ENCODE measurements at places on chromosomes 1 and 21. TPM values are rescaled to one million over a fixed set of nuclear protein-coding genes. Genes with fewer than 3 reads are reported as not detected.

DNA sequence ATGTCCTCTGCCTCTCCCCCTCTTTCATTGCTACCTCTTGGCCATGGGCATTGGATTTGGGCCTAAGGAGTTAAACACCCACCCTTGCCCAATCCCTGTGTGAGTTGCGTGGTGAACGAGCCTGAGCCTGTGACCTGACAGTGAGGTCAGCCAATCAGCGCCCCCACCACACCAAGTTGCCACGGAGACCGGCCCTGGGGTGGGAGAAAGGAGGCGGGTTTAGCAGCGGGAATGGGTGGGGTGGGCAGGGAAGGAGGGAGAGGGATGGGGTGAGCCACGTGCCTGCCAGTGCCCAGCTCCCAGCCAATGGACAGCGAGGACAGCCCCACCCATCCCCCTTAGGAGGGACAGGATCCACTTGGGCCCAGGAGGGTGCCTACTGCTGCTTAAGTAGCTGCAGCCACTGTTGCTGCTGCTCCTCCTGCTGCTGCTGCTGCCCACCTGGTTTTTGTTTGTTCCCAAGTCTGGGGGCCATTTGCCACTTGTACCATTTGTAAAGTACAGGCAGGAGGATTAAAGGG is 9.5 kb downstream of the ZBTB7B start:
- DNase-seq: no peak

- DNase-seq: peak; percentile 91
Measured at GRCh38 chr21:26842974-26843932, 2.0 kb downstream of the ADAMTS1 start.

GRCh38 chr1:10941891-10942541 is 70.4 kb upstream of the TARDBP start:
- no peak for DNase-seq

DNA sequence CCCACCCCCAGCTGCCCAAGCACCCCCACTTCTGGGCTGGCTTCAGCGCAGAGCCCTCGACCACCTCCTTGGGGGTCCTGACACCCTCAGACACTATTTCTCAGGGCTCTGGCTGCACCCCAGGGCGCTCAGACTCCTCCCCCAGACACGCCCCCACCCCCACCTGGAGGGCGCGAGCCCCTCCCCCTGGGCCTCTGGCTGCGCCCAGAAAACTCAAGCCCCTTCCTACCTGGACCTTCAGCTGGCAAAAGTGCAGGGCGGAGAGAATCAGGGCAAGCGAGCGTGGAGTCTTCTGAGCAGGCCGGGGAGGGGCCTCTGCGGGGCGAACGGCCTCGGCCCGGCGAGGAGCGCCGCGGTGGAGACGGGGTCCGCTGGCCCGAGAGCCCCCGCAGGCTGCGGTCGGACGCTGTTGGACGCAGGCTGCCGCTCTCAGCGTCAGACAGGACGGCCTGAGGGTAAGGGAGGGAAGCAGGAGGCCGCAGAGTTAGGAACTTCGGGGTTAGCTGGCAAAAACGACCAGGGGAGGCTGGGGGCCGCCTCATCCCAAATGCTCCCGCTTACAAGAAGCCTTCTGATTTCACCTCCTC is 17.4 kb upstream of the NBPF1 start:
- no peak for DNase-seq

DNA sequence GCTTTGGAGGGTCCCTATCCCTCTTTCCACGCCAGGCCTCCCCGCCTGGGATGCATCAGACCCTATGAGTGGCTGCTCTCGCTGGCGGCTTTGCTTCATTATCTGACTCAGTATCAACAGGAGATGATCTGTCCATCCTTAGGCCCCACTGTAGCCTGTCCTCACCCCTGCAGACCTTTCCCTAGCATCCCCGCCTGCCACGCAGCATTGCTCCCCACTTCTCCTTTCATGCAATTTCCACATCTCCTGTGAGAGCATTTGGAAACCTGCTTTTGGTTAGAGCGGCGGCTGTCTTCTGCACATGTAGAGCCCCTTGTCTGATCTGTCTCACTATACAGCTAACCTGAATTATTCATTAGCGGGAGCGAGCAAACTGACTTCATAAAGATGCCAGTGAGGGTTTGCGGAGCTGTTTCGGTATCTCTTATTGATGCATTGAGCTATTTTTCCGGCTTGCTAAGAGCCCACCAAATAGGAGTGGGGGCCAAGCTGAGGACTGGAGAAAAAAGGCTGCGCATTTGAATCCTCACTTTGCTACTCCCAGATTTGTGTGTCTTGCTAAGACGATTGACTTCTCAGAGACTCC is 40.0 kb upstream of the ATP2B4 start:
- no peak for DNase-seq

- DNase-seq: no peak
Measured at GRCh38 chr1:82266351-82266750, 465.6 kb downstream of the ADGRL2 start.

DNA sequence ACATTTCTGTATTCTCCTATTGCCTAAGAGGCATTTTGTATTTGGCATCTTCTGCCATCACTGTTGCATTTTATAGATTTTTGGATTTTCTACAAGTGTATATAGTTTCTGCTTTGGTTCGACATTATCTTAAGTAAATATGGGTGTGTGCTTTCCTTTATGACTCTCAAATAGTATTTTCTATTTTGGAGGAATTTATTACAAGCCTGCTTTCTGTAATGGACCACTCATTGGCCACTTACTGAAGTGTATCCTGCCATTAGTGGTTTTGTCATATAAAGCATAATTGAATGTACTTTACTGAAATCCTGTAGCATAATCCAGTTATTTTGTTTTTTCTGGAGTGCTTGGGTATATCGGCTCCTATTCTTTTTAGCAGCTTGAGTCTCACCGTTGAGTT is 184.3 kb downstream of the PATJ start:
- DNase-seq: no peak

DNA sequence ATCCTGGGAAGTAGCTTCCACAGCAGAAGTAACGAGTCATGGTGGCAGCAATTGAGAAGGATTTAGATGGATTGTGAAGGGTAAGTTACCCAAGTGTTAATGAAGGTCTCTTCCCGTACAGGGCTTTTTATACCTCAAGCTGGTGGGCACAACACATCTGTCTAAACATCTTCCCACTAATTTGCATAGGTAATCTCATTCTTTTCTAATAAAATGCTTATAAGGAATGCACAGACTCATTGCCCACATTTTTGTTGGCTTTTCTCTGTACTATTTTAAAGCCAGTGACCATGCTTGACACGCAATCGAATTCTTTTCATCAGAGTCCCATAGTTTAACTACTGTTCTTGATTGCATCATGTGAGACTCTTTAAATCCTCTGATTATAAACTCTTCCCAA is at the start of gene KRTAP7-1:
KRTAP7-1 (minus strand) TSS at position 101 of the 400 bp plus-strand sequence; CDS start at position 40, 61 bp downstream.
- no peak for DNase-seq

UTS2 gene
- not detected for polyA plus RNA-seq

DNA sequence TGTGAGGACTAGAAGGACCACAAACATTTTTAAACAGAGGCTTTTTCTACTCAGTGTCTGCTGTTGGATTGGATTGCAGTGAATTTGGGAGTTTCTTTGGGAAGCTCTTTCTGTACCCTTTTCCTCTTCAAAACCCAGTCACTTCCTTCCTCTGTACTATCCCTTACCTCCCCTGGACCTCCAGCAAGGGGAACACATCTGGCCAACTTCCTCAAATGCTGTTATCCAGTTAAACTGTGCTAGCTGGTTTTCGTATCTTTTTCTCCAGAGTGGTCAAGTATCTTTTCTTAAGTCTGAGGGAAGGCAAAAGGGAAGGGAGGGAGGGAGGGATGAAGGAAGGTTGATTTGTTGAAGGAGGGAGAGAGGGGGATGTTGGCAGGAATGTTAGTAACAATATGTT is 99.2 kb upstream of the TNR start:
- DNase-seq: no peak

- DNase-seq: peak; percentile 11
Measured at GRCh38 chr1:210132582-210132981, 100.0 kb upstream of the SERTAD4 start.

LCE1D gene
- polyA plus RNA-seq: not detected

GRCh38 chr1:3633344-3634058 is 8.7 kb downstream of the TPRG1L start:
- DNase-seq: no peak

- peak; percentile 72 for DNase-seq
Measured at GRCh38 chr1:1021010-1021919, 1.3 kb downstream of the AGRN start.

DNA sequence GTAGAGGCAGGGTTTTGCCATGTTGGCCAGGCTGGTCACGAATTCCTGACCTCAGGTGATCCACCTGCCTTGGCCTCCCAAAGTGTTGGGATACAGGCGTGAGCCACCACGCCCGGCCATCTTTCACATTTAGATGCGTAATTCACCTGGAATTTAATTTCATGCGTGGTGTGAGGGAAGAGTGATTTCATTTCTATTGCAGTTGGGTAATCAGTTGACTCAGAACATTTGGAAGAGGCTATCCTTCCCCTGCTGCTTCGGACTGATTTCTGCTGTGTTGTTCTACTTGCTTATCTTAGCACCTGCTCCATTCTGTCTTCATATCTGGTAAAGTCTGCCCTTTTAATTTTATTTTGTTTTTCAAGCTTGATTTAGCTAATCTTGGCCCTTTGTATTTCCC is 19.1 kb downstream of the DIP2A start:
- DNase-seq: peak; percentile 80

- no peak for DNase-seq
Measured at GRCh38 chr1:15937146-15937545, 38.8 kb downstream of the ZBTB17 start.

SELL gene
- polyA plus RNA-seq: 0.11 TPM

C1orf167 gene
- polyA plus RNA-seq: not detected

- no peak for DNase-seq
Measured at GRCh38 chr1:172766462-172766861, 107.6 kb downstream of the FASLG start.

WNT9A gene
- polyA plus RNA-seq: 15.4 TPM

DNA sequence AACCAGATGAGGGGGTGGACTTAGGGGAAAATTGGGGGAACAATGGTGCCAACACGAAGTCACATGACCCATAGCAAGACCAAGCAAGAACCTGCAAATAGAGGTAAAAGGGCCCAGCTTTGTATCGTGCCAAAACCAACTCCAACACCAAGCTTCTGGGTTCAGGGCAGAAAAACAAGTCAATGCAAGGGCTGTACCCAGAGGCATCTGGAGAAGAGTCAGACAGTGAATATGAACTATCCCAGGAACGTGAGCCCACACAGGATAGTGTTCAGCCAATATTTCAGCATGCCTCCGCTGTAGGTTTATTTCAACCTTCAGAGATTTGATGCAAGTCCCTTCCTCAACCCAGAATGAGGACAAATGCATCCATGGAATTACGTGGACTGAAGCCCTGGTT is 15.0 kb upstream of the ZMYM6 start:
- DNase-seq: peak; percentile 16

DNA sequence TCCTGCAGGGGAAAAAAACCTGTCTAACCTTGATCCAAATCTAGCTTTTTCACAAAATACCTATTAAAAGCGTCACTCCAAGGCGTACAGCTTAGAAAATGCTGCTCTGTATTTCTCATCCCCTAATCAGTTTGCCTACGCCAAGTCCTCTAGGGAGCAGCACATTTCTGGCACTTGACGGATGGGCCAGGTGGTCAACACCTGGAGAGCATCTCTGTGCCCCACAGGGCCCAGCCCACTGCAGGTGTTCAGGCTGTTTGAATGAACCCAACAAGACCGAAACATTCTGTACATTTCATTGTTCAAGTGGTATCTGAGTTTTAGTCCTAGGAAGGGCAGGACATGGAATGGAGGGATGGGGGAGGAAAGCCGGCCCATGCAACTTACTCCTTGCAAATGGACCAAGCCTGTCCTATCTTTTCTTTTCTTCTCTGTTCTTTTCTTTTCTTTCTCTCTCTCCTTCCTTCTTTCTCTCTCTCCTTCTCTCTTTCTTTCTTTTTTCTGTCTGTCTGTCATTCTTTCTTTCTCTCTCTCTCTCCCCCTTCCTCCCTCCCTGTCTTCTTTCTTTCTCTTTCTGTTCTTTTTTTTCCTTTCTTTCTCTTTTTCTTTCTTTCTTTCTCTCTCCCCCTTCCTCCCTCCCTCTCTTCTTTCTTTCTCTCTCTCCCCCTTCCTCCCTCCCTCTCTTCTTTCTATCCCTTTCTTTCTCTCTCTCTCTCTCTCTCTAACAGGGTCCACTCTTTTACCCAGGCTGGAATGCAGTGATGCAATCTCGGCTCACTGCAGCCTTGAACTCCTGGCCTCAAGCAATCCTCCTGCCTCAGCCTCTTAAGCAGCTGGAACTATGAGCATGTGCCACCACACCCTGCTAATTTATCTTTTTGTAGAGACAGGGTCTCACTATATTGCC is 29.1 kb downstream of the IGFN1 start:
- DNase-seq: no peak

GRCh38 chr1:167488786-167489185 is 29.5 kb downstream of the CD247 start:
- no peak for DNase-seq

- DNase-seq: peak; percentile 29
Measured at GRCh38 chr1:64572222-64572900, 102.4 kb downstream of the CACHD1 start.

DNA sequence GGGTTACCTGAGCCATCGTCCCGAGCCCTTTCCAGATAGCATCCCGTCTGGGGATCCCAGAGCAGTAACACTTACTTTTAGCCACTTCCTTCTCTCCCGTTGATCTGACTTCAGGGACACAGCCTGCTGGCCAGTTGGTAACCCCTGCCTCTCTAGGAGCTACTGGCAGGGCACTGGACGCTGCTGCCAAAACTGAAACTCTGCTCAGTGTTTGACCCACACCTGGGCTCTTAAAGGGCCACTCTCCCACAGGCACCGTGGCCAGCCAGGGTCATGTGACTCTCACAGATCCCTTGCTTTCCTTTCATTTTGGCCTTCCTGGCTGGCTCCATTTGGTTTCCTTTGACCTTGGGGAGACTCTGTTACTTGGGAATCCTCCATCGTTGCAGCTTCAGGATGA is at the start of gene PIGR:
PIGR (minus strand) TSS at position 206 of the 400 bp plus-strand sequence. CDS start 5,935 bp downstream, outside the sequence.
- no peak for DNase-seq

ZNF678 gene
- 1.7 TPM for polyA plus RNA-seq

ANKRD45 gene
- polyA plus RNA-seq: not detected

CHI3L1 gene
- 0.33 TPM for polyA plus RNA-seq

DNA sequence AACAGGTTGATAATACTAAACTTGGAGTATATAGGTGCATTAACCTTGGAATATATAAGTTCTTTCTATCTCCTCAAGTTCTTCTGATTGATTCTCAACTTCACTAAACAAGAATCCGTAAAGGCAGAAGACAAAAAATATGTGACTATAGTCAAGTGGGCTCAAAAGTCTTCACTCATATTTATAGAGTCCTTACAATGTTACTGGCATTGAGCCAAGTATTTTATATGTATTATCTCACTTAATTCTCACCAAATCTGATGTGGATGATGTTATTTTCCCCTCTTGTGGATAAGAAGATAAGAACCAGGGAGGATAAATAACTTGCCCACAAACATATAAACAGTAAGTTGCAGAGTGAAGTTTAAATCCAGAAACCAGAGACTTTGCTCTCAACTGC is 486.9 kb downstream of the LRRIQ3 start:
- DNase-seq: no peak

- no peak for DNase-seq
Measured at GRCh38 chr1:85822696-85823095, 114.5 kb upstream of the ZNHIT6 start.

DNA sequence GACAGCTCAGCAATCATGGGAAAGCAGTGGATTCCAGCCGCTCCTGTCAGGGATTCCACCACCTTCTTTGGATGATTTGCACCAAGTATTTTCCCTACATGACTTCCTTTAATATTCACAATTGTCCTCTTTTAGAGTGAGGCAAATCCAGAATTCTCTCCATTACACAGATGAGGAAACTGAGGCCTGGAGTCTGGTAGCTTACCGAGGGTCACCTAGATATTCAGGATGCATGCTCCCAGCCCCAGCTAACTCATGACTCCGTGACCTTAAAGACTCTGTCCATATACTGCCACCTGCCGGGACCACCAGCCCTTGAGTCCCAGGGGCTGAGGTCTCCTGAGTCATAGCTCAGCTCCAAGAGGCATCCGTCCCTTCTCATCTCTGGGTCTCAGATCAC is 80.6 kb downstream of the CAPZB start:
- no peak for DNase-seq

All from mammary epithelial cell (primary cell).